ENCODE measurements at places on chromosomes 2 and 18.
A peak's percentile ranks its signal among the peaks of the same experiment; 100 is the strongest.

DNA sequence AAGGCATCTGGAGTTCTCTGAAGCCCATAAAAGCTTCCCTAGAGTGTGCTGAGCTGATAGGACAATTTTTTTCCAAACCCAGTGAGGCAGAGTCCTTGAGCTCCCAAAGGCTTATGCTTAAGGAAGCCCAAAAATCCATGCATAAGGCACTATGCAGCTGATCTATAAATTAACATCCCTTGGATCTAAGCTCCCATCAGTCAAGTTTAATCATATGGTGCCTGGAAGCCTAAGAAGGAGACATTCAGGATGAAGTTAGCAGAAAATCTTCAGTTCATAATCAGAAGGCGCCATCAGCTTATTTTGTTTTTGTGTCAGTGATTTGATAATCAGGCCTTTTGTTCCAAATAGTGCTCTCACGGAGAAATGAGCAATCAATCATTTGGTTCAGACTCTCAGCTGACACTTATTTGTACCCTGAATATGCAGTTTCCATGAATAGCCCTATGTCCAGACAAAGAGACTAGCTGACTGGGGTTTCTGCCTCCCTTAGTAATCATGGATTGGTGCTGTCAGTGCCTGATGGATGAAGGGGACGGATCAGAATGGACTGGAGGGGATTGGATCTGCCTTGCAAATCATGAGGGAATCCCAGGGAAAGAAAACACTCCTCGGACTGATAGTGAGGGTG is 464.8 kb upstream of the RGPD4 start:
- no peaks in the 10 kb centered on the region for H3K4me1 ChIP-seq
- no peaks in the 10 kb centered on the region for H3K27me3 ChIP-seq
- no peaks in the 10 kb centered on the region for H3K36me3 ChIP-seq
- no peak overlapping the region for H3K4me3 ChIP-seq
- no peak for DNase-seq

DNA sequence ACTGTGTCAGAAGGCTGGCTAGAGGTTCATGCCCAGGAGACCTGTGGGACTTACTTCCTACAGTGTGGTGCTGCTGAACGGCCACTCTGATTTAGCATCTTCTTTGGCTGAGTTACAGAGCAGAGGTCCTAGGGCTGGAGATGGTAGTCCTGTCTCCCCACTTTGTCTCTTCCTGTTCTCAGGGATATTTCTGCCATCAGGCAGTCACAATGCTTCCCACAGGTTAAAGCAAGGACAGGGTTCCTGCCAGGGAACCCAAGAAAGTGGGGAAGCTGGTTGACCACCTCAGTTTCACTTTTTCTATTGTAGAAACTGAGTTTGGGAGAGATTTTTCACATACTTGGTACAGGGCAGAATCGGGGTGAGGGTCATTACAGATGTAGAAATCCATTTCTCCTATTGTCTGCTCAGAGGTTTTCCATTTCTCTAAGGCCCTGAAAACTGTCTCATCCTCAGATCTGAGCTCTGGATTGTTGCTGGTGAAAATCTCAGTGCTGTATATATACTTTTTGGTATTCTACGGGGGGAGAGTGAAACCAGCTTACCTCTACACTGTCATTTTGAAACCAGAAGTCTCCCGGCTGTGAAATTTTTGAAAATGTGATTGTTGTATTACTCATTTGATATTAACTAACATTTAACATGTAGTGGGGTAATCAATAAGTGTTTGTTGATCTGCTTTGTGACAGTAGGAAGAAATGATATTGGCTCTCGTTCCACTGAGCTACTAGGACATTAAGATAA is 37.0 kb upstream of the MEP1B start:
- no peaks in the 10 kb centered on the region for H3K36me3 ChIP-seq
- no peak overlapping the region for H3K27ac ChIP-seq
- H3K4me1 ChIP-seq: peaks cover 8% of the 10 kb centered on the region
- H3K4me3 ChIP-seq: no peak overlapping the region
- H3K27me3 ChIP-seq: peaks cover 6% of the 10 kb centered on the region

DNA sequence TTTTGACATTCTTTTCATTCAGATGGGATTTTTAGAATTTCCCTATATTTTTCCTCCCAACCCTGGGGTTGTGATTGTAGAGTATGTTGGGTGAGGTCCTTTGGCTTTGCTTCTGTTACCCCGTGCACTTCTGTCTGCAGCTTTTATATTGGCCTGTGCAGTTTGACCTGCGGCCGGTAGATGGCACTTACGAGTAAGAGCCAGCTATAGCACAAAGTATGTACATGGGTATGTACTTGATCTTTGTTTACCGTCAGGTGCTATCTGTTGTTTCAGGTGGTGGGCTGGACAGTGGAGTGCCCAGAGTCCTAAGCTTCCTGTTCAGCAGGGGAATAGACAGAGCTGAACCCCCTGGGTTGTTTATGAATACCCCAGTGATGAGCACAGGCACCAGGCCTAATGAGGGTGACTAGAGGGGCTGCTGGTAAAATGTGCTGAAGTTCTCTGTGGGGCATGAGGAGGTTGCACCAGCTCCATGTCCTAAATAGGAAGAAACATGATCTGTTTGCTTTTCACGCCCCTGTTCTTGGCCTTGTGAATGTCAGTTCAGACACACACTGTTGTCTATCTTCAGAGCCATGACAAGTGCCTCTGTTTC is 58.9 kb upstream of the THUMPD2 start:
- no peaks in the 10 kb centered on the region for H3K4me1 ChIP-seq
- no peaks in the 10 kb centered on the region for H3K36me3 ChIP-seq
- peaks cover 8% of the 10 kb centered on the region for H3K27me3 ChIP-seq
- no peak overlapping the region for H3K27ac ChIP-seq

GRCh38 chr2:39730685-39731302 is 48.3 kb downstream of the THUMPD2 start:
- peaks cover 19% of the 10 kb centered on the region for H3K4me1 ChIP-seq
- no peak overlapping the region for H3K4me3 ChIP-seq
- peaks cover 49% of the 10 kb centered on the region for H3K36me3 ChIP-seq
- no peaks in the 10 kb centered on the region for H3K27me3 ChIP-seq
- DNase-seq: no peak

GRCh38 chr2:135909976-135910375 is 33.7 kb upstream of the MCM6 start:
- H3K27me3 ChIP-seq: no peaks in the 10 kb centered on the region
- no peak overlapping the region for H3K4me3 ChIP-seq
- no peak for DNase-seq
- H3K27ac ChIP-seq: peak overlapping the region; percentile 31
- H3K36me3 ChIP-seq: peaks cover 90% of the 10 kb centered on the region

DNA sequence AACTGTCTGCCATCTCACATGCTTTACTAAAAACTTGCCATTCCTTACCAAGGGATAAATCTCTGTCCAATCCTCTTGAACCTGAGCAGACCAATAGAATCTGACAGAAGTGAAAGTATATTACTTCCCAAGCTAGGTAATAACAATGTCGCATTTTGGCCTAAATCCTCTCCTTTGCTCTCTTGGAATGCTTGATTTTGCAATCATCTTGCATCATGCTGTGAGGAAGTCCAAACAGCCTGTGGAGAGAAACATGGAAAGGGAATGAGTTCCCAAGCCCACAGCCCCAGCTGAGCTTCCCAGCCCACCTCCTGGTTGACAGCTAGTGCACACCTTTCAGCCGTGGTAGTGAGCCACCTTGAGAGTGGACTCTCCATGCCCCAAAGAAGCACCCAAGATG is 540.6 kb downstream of the STK39 start:
- no peaks in the 10 kb centered on the region for H3K36me3 ChIP-seq
- no peaks in the 10 kb centered on the region for H3K27me3 ChIP-seq
- no peak for DNase-seq
- no peak overlapping the region for H3K4me3 ChIP-seq

GRCh38 chr2:216013080-216013909 is at the start of gene MREG:
MREG (minus strand) TSS chr2:216013551; CDS start chr2:216013327, 224 bp downstream.
- peaks cover 5% of the 10 kb centered on the region for H3K36me3 ChIP-seq
- H3K27me3 ChIP-seq: no peaks in the 10 kb centered on the region
- peak within 1 kb of the TSS; percentile 92 for H3K4me3 ChIP-seq
- peaks cover 68% of the 10 kb centered on the region for H3K4me1 ChIP-seq

DNA sequence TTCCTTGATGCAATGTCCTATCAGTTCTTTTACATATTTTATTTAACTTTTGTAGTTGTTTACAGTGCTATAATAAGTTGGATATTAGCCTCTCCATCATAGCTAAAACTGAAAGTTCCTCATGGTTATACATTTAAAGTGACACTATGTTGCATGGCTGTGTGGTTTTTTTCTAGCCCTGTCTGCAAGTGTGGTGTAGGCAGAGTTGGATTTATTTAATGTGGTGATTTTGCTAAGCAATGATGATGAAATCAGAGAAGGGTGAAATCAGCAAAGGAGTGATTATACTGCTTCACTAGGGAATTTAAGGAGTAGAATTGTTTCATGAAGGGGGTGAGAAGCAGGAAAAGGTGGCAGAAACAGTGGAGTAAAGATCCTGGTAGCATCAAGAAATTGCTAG is 18.3 kb upstream of the ENOSF1 start:
- H3K4me3 ChIP-seq: no peak overlapping the region
- no peak overlapping the region for H3K27ac ChIP-seq
- peaks cover 70% of the 10 kb centered on the region for H3K36me3 ChIP-seq

DNA sequence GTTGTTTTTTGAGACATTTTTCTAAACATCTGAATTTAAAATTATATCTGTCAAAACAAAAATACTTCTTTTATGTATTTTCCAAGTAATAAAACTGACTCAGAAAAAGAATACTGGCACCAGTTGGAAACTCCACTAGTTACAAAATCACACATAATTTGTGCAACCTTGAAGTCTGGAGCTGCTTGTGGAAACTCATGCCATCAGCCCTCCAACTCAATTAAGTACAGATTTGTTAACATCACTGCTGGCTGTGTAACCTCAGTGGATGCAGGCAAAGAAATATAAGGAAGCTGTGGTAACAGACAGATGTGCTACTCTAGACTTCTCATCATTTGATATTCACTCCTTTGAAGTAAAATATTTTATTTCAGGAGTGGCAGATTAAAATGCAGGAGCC is 30.0 kb upstream of the RAPH1 start:
- H3K27me3 ChIP-seq: no peaks in the 10 kb centered on the region
- peaks cover 2% of the 10 kb centered on the region for H3K4me1 ChIP-seq
- H3K27ac ChIP-seq: no peak overlapping the region
- no peak for DNase-seq

Data from activated T-cell treated with anti-CD3 and anti-CD28 coated beads, Interleukin-2, amount 50 U/mL, for 24 hours (primary cell).